ENCODE measurements at places on chromosomes 12 and 14.

- DNase-seq: no peak
Observed at GRCh38 chr12:82525616-82526015, 161.1 kb upstream of the TMTC2 start.

GRCh38 chr14:96830946-96831345 is 33.8 kb downstream of the VRK1 start:
- DNase-seq: no peak

- DNase-seq: no peak
Observed at GRCh38 chr12:24948420-24948756, 513 bp downstream of the BCAT1 start.

- peak; percentile 59 for DNase-seq
Observed at GRCh38 chr12:82687021-82688011, 610 bp downstream of the TMTC2 start.

DNA sequence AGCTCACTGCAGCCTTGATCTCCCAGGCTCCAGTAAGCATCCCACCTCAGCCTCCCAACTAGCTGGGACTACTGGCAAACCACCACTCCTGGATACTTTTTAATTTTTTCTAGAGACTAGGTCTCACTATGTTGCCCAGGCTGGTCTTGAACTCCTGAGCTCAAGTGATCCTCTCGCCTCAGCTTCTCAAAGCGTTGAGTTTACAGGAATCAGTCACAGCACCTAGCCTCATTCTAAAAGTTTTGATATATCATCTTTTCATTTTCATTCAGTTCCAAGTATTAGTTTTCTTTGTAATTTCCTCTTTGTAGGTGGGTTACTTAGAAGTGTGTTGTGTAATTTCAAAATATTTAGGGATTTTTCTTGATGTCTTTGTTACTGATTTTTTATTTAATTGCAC is 9.6 kb downstream of the CBX5 start:
- DNase-seq: no peak

- DNase-seq: no peak
Observed at GRCh38 chr14:22898302-22899090, 15.5 kb downstream of the REM2 start.

DNA sequence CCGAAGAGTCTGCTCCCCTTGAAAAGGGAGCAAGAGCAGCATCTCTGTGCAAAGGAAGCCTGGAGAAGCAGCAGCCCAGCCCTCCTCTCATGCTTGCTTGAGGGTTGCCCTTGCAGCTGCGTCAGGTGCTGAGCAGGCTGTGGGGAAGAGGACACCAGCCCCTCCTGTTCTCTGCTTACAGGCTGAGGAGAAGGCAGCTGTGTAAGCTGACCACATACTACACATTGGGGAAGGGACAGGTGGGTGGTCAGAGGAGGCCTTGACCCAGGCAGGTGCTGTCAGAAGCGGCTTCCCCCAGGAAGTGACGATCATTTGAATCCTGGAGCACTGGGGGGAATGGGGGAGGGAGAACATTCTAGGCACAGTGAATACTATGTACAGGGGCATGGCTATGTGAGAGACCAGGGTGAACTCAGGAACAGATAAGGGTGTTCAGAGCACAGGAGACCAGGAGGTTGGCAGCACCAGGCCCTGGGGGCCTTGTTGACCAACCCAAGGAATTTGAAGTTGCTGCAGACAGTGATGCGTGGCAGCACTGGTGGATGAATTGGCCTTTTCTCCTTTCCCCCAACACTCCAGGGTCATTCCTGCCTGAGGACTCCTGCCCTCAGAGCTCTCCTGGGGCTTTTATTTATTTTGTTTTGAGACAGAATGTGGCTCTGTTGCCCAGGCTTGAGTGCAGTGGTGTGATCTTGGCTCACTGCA is 2.7 kb upstream of the KLC1 start:
- DNase-seq: peak; percentile 38

DNA sequence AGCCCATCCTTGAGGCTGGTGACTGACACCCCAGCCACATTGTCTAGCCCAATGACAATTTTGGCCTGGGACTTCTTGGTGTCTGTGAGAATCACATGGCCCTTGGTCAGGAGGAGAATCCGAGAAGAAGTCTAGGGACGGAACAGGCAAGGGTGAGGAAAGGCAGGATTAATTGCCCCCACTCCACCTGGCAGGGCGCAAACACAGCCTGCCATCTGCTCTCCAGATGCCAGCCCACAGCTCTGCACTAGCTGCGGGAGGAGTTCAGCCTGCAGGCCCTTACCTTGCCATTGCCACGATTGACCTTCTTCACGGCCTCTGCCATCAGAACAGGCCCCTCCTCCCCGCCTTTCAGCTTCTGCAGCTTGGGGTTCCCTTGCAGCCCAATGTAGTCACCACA is 13.1 kb upstream of the TAC3 start:
- no peak for DNase-seq

DNA sequence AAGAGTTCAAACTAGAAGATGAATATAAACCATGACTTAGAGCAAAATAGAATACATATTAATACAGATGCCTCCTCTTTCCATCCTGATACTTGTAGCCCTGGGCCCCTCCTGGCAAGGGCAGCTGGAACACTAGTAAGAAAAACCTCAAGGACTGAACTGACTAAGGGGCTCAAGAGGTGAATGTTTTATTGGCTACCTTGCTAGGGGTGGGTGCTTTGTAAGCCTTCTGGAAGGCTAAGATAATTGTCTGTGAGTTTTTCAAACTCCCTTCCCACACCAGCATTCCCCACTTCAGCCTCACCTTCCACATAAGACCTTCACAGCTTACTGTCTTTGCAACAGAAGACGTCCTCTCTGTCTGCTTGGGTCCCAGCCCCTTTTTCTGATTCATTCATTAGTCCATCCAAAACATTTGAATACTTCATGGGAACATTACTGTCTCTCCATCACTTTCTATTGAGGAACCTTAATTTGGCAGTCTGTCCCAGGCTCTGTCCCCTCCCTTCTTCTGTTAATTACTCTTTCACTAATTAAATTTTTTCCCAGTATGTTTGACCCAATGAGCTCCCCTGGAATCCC is 1.1 kb upstream of the MARCHF9 start:
- no peak for DNase-seq
